ENCODE measurements at places on chromosomes 1 and 21.

DNA sequence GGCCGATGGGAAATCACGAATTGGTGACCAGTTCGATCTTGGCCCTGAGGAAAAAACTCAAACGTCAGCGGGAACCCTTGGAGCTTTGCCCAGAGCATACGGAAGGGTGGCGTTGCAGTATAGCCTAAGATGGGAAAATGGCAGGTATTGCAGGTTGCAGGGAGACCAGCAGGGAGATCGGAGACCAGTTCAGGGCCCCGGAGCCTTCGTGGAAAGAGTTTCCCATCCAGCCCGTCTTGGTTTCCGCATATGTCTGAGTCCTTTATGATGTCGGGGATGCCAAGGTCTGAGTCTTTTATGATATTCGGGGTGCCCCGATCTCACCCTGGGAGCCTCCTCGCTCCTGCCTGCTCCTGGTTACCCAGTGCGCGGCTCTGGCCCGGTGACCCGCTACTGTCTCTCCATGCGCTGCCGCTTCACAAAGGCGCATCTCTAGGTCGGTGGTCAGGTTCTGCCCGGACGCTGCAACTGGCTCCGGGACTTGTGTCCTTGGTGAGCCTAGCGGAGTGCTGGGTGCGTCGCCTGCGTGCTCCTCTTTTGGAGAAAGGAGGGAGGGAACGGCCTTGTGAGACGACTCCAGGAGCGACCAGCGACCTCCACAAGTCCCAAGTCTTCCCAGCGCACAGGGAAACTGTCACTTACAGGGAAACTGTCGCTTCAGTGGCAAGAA lies 94.2 kb downstream of the PRKAB2 start:
- no peak for DNase-seq

DNA sequence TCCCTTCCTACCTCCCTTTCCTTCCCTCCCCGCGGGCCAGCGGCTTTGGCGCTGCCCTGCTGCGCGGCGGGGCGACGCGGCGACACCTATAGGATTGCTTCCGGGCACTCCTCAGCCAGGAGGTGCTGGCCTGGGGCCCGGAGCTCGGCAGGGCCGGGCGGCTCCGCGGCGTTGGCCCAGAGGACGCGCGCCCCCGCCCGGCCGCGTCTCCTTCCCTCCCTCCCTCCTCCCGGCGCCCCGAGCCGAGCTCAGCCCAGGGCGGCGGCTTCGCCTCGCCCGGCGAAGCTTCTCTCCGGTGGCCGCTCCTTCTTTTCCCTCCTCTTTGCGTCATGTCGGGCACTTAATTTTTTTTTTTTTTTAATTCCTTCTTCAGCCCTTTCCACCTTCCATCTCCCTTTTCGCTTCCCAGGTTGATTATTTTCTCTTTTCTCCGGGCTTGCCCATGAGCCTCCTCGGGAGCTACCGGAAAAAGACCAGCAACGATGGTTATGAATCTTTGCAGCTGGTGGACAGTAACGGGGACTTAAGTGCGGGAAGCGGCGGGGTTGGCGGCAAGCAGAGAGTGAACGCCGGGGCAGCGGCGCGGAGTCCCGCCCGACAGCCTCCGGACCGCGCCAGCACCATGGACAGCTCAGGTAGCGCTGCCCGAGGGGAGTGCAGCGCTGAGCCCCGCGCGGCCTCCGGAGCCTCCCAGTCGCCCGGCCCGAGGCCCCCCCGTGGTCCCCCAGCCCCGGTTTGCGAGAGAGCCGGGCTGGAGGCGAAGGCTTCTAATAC lies at the start of gene DNAJC6:
TSS of gene DNAJC6 (plus strand) at position 240 of the 774 bp plus-strand sequence. CDS start at position 443, 203 bp downstream.
- peak; percentile 50 for DNase-seq

DNA sequence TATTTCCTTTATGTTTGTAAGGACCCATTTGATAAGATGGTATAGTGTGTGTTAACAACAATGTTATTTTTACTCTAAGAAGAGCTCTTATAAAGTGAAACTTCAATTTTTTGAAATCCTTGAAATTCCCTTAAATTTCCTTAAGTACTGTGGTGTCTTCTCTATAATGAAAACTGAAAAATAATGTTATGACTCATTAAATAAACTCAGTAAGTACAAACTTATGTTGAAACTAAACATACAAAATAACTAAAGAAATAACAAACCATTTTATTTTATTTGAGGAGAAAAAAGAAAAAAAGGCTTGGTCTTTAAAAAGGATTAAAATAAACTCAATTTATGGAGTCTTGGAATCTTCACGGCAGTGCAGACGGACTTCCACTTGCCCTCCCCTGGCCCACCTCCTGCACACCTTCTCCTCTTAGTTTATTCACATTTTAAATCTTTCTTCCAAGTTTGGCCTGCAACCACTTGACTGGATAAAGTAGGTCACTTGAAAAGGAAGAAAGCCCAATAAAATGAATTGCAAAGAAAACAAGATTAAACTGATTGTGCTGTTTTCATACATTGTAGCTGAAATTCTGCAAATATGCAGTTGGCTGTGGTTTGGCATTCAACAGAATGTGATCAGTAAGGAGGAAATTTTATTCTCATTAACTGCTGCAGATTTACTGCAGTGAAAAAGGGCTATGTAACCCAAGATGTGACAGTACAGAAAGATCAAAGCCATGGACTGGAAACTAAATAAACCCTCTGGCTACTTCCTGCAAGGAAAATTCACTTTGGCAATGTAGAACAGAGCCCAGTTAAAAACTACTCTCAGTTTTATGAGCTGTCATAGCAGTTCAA lies 48.5 kb upstream of the SCYL3 start:
- no peak for DNase-seq

DNA sequence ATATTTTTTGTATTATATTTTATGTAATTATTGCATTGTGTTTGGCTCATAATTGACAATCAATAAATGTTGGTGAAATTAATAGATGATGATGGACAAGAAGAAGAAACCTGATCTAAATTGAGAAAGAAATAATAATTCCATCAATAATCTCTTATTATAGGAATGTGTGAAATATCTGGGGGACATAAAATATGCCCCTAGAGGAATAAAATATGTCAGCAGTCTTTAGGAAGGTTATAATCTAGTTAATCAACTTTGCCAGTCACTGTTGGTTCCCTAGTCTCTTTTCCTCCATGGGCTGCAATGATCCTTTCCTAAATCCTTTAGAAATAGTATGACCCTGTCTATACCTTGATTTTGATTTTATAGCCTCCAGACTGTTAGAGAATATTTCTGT lies 549.7 kb upstream of the ADGRL4 start:
- DNase-seq: no peak

GRCh38 chr1:197392541-197392940 lies 124.5 kb downstream of the CRB1 start:
- DNase-seq: no peak

DNA sequence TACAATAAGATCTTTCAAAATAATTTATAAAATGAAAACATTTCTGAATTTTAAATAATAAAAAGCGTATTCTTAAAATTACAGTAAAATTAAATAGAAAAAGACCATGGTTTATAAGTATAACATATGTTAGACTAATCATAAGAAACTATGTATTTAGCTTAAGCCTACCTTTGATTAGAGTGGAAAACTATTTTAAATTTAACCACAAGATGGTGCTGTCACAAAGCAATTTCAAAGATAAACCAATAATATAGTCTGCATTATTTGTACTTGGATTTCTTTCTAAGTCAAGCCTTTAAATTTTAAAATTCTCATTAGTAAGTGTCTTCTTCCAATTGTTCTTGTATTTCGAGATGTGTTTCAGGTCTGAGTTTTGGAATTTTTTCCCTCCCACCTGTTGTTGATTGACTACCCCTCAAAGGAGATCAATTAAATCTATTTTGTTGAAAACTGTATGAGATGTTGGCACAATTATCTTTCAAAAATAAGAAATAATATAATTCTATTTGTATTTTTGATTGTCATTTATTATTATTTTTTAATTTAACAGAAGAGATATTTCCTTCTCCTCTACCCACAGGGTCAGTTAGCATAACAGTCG lies 459.8 kb downstream of the KCNT2 start:
- DNase-seq: no peak

DNA sequence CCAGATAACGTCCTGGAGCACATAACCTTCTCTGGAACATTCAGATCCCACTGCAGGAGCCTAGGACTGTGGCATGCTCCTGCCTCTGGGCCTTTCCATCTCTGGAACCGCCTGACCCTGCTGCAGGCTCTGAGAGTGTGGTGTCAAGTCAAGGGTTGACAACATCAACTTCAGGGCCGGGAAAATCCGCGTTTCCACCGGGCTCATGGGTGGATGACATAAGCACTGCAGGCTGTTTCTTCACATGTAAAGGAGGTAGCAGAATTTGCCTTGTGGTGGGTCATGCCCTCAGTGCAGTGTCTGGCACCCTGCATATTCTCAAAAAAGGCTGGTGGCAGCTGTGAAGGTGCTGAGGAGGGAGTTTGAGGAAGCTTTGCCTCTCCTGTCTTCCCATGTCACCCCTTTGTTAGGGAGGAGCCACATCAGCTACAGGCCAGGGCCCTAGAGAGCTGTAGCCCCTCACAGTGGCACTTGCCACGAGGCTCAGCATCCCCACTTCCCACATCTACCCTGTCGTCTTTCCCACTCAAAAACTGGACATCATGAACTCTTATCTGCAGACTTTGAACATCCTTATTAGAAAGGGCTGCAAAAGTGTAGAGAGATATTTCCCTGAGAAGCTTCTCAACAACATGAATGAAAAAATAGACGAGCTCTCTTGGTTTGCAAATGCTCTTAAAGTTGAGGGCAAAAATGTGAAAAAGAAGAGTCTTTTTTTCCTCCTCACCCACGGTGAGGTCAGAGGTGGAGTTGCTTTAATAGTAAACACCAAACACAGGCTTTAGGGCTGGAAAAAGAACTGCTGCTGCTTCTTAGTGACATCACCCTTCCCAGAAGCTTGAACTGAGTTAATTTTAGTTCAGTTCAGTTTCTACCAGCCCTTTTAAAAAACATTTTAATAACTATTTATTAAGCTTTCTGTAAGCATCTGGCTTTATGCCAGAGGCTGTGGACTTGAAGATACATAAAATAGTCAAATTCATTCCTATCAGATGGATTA lies 121.3 kb downstream of the HUNK start:
- DNase-seq: no peak

DNA sequence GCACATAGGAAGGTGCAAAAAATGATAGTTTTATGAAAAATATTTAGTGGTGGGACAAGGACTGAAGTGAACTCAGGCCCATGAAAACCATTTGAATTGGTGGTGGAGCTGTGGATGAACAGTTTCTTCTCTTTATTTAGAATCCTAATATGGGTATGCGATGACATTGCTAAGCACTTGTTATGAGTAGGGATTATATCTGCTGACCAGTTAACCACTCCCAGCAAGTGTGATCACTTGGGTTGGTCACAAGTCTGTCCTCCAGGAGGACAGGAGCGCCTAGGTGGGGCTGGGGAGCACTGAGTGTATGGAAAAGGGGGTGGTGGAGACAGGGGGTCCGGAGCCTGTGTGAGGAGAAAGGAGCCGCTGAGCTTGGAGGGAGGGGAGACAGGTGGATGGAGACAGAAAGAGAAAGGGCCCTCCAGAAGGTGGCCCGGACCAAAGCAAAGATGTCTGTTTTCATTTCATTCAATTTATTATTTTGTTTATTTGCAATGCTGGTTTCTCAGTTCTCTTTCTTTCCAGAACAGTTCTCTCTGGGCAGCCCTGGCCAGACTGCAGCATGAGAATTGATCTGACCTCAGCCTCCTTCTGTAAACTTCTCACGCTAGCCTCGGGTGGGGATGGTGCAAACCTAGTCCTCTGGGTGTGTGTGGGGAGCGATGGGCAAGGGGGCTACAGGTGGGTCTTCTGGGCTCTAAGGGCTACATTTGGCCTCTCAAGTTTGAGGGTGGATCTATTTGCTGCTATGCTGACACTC lies 9.9 kb upstream of the ZSCAN20 start:
- DNase-seq: no peak

DNA sequence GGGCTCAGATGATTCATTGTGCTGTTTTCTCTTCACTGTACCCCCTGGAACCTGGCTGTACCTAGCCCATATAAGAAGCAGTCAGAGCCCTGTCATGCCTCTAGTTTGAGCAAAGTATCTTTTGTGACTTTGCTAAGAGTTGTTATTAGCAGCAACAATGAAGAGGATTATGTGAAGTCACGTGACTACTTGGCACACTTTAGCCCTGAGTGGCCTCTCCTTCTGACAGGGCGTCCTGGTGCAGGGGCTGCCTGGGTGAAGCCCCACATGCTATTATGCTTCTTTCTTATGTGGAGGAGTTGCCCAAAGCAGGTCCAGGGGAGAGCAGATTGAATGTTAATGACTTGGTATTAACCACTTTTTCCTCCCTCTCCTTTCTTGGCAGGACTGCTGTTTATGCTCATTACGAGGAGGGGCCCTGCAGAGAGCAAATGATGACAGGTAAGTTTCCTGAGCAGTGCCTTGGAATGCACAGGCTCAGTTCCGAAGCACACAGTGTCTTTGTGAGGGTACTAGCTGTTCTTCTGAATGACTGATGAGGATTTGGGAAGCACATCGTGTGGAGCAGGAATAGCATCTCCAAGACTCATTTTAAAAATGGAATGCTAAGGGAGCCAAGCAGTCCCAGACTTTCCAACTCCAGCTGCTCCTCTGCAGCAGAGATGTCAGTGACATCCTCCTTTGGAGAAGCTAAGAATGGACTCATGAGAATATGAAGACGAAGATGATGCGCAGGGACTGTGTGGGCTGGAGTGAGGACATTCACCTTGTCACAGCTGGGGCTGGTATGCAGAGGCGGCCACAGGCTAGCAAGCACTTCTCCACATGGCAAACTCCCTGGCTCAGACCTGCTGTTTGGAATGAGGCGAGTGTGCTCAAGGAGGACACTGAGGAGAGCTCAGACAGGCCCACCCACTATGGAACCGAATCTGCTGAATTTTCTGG lies 15.2 kb upstream of the ST3GAL3 start:
- DNase-seq: no peak

DNA sequence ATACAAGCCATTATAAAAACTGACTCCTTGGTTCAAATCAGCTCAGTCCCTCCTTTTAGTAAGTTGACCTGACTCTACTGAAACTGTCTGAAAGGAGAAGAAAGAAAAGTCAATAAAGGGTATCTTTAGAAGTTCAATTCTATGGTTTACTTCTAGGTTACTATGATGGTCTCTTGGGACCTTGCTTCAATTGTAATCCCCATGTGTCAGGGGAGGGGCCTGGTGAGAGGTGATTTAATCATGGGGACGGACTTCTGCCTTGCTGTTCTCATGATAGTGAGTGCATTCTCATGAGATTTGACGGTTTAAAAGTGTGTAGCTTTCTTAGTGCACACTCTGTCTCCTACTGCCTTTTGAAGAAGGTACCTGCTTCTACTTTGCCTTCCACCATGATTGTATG lies 31.7 kb upstream of the FNBP1L start:
- no peak for DNase-seq

GRCh38 chr1:223259462-223259861 lies 104.5 kb downstream of the SUSD4 start:
- no peak for DNase-seq

- DNase-seq: no peak
Measured at GRCh38 chr1:188372821-188373220, 1544.1 kb downstream of the PLA2G4A start.

Measured in brain pericyte (primary cell).